ENCODE measurements at places on chromosomes 3 and 15. TPM values are rescaled to one million over a fixed set of nuclear protein-coding genes. Genes with fewer than 3 reads are reported as not detected.

The TMCO5A gene
- not detected for total RNA-seq

The CHRM5 gene
- total RNA-seq = not detected

The P2RY13 gene
- 2.1 TPM for total RNA-seq

The FANCD2OS gene
- not detected for total RNA-seq

The PLOD2 gene
- total RNA-seq = 98.3 TPM

The SPINK8 gene
- total RNA-seq = not detected

The CLDN16 gene
- total RNA-seq = not detected

The CEP97 gene
- total RNA-seq = 7.0 TPM

The ANKUB1 gene
- not detected for total RNA-seq

The CACNA2D2 gene
- 1.7 TPM for total RNA-seq

The SCN11A gene
- total RNA-seq = 0.49 TPM

The NPAP1 gene
- not detected for total RNA-seq

The ZNF80 gene
- total RNA-seq = not detected

The POLQ gene
- total RNA-seq = 0.68 TPM

The CDHR4 gene
- not detected for total RNA-seq

The MBD4 gene
- total RNA-seq = 34.7 TPM

The RNU5B-1 gene
- total RNA-seq = not detected

The FBN1 gene
- total RNA-seq = 256 TPM

The SLC6A11 gene
- total RNA-seq = not detected

The CTXN2 gene
- not detected for total RNA-seq

The SMCO1 gene
- total RNA-seq = not detected

The SLC12A1 gene
- total RNA-seq = not detected

The CDCP1 gene
- 0.19 TPM for total RNA-seq

The TGM5 gene
- total RNA-seq = 0.22 TPM

The SNTN gene
- not detected for total RNA-seq

The EPHB1 gene
- 1.5 TPM for total RNA-seq

The CLDN18 gene
- total RNA-seq = not detected

Data from subcutaneous adipose tissue (tissue), 4 donors.